Left cardiac atrium (tissue), 4 donors: ENCODE measurements at places on chromosomes 3 and 15. TPM values are rescaled to one million over a fixed set of nuclear protein-coding genes. Genes with fewer than 3 reads are reported as not detected.

DNA sequence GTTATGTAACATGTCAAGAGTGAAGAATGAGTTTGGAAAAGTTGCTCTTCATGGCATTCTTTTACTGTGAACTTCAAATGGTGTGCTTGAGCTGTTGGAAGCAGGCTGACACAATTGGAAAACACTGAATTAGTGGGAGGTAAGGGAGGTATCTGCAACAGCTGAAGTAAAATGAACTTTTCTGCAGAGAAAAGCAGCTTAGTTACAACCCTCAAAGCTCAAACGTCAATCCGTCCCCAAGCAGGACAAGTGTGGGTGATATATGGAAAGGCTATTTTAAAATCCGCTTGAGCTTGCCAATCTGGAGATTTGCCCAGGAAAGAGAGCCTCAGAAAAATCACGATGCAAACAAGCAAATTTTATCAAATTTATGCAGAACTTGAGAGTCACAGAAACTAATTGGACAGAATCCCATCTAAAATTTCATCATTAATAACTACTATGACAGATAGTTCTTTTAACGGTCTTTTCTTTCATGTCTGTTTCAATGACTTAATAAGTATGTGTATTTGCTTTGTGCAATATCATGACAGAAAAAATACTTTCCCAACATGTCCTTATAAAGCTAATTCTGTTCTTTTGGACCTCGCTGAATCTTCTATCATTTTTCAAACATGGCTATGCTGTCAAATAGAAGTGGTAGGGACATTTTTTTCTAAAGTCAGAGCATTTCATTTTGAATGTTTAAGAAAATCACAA, 266.6 kb upstream of the SLITRK3 start:
- DNase-seq, result no peak

DNA sequence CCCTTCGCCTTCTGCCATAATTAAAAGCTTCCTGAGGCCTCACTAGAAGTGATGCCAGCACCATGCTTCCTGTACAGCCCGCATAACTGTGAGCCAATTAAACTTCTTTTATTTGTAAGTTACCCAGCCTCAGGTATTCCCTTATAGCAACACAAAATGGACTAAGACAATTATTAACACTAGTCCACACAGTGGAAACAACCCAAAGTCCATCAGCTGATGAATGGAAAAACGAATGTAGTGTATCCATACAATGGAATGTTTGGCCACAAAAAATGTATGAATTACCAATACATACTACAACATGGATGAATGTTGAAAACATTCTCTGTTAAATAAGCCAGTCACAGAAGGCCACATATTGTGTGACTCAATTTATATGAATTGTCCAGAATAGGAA, 22.5 kb upstream of the CTXND1 start:
- DNase-seq, result no peak

Gene SLC4A7
- total RNA-seq, result 17.1 TPM

DNA sequence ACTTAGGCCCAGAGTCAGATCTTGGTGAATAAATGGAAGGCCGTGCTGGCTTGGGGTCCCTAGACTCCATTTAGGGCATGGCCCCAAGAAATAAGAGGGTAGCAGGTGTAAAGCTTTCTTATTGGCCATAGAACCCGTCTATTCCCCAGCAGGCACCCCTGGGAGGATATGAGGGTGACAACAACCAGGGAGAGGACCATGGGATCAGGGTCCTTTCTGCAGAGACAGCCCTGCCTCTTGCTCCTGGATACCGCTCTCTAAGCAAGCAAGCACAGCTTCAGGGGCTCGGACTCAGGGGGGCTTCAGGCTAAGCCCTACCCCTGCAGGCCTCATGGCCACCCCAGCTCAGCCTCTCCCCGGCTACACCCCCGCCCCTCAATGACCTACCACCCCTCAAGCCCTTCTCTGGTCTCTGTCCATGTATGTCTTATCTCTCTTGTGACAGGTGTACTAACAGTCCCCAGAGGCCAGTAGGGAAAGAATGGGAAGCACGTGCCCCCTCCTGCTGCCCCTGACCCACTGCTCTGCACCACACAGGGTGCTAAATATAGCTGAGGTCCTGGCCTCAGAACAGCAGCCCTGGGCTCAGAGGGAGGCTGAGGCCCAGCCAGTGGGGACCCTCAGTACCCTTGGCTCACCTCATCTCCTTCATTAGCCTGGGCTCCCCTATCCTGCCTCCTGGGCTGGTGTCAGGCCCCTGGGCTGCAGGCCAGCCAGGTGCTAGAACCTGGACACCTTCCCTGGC, 1.9 kb downstream of the XIRP1 start:
- no peak for DNase-seq

DNA sequence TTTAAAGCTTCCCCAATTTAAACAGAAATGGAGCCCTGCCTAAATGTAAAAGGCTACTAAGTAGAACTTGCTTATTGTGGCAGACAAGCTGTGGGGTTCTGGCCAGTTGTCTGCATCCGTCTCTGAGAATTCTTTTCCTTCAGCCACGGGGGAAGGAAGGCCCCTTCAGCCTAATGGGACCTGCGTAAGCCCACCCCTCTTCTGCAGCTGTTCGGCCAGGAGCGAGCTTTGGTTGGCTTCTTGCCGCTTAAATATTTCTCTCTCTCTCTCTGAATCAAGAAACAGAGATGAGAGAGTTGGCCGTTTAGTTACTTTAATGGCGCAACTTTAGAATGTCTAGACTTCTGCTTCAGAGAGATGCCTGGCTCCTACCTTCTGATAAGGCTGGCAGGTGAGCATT, 151.7 kb upstream of the PROK2 start:
- no peak for DNase-seq

GRCh38 chr3:172658344-172659245, 52.3 kb downstream of the NCEH1 start:
- DNase-seq, result no peak

DNA sequence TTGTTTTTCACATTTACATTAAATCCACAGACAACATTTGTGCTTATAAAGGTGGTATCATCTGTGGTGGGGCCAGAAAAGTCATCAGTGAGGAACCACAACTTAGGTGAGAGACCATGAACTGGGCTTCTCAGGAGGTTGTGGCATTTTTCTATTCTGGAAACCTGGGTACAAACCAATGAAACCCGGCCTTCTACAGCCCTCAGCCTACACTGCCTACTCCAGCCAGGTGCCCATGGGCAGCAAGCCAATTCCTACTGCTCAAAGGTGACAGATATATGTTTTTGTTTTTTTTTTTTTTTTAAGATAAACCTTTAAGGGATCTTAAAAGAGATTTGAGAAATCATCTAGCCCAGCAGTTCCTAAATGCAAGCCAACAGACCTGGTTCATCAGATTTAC, 20.3 kb downstream of the SPG21 start:
- no peak for DNase-seq
